ENCODE measurements at places on chromosomes 4 and X.

DNA sequence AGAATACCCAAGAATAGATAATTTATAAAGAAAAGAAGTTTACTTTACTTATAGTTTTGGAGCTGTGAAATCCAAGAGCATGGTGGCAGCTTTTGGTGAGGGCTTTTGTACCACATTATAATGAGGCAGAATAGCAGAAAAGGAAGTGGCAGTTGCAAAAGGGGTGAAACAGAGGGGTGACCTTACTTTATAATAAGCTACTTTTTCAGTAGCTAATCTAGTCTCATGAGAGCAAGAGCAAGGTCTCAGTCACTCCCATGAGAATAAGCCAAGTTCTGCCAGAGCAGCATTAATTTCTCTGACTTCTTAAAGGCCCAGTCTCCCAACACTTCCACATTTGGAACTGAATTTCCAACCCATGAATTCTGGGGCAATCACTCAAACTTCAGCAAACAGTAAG, 502.0 kb downstream of the GBA3 start:
- DNase-seq, result no peak

DNA sequence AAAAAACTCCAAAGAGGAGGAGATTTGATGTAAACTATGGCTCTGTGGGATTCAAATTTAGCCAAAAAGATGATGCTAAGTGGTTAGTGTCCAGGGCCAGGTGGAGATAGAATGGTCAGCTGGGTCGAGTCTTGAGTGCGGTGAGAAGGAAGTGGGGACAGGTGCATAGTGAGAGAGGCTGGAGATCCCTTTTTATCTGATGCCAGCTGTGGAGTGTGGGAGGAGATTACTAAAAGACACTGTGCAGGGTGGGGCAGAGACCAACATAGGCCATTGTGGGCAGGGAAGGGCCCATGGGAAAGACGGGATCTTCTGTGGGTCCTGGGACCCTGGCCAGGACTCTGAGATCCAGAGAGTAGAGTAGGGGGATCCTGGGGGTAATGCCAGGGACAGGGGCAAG, 34.6 kb upstream of the LEF1 start:
- DNase-seq, result no peak

GRCh38 chr4:150234246-150234645, 156.0 kb downstream of the DCLK2 start:
- DNase-seq, result no peak

- no peak for DNase-seq
Observed at GRCh38 chr4:14361084-14361483, 641.2 kb upstream of the CPEB2 start.

DNA sequence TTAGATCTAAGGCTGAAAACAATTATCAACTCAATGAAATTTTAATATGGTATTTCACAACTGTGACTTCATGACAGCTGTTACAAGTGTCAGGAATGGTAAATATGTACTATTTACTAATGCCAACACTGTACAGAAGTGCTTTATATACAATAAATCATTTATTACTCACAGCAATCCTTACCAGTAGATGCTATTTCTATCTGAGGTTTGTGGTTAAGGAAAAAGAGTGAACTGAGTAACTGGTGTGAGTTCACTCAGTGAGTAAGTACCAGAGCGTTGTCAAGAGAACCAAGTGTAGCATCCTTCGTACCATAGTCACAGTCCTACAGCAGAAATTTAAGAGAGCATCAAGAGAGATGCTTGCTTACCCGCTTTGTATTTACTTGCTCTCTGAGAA, 23.3 kb downstream of the MTHFD2L start:
- DNase-seq, result no peak

DNA sequence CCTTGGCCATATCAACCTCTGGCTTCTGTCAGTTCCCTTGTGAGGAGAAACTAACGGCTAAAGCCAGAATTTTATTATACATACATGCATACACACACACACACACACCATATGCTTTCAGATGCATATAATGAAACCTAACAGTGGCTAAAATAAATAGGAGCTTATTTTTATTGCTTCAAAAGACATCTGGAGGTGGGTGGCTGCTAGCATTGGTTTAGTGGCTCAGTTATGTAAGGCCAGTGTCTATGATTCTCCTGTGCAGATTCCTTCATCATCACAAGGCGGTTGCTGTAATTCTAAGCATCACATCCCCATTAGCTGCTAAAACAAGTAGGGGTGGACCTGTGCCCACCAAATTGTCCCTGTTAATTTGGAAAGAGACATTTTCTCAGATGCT, 110.8 kb downstream of the MAPK10 start:
- no peak for DNase-seq

DNA sequence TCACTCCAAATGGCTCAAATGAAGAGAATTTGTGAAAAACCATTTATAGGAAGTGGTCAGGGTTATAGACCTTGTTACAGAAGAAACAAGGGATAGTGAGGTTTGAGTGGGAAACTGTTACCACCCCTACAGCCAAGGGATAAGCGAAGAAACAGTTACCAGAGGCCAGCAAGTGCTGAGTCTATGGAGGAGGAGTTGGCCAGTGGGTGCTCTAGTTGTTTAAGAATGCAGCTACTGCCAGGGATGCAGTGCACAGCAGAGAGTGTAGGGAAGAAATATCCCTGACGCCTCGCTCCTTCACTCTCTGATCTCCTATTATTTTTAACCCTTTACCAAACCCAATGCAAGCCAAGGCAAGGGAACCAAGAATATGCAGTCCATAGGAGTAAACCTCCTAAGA, 15.2 kb upstream of the SYTL4 start:
- no peak for DNase-seq

GRCh38 chr4:120843849-120844527, 78.5 kb downstream of the PRDM5 start:
- DNase-seq, result no peak

DNA sequence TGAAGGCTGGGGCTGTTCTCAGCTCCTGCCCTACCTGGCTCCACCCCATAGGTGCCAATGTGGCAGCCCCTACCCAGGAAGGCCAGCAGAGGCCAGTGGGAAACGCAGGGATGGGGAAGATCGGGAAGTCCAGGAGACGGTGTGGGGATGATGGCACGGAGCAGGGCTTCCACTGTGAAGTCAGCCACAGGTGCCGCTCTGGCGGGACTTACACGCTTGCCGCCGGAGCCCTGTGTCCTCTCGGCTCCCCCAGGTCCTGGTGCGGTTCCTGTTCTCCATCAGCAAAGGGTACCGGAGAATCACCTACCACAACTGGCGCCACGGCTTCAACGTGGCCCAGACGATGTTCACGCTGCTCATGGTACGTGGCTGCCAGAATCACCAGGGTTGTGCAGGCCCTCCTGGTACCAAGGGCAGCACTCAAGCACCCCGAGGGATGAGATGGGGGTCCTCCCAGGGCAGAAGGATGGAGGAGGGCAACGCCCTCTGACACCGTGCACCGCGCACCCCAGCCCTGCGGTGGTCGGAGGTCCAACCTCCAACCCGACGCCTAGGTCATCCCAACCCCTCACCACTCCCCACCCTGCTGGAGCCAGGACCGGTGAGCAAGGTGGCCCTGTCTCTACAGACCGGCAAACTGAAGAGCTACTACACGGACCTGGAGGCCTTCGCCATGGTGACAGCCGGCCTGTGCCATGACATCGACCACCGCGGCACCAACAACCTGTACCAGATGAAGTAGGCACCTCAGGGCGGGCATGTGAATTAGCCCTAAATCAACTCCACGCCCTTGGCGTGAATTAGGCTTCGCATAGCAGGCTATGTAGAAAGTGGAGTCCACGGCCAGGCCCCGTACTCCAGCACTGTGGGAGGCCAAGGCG, 12.0 kb downstream of the ATP5ME start:
- DNase-seq, result no peak

DNA sequence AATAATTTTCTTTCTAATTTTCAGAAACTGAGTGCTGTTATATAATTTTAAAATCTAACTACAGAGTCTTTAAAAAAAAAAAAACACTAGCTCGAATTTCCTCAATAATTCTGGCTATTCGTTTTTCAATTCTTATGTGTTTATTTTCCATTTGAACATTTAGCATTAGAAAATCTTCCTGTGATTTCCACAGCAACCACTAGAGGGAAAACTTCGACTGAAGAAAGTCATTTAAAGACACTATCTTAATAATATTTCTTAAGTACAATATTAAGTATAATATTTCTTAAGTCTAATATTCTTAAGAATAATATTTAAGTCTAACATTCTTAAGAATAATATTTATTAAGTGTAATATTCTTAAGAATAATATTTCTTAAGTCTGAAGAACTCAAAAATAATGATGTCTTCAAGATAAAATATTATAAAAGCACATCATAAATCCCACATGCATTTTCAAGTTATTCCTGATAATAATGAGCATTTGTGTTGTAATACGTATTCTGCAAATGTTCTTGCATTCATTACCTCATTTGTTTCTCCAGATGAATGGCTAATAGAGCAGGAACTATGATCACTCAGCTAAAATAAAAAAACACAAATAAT, 118.4 kb upstream of the WDR17 start:
- DNase-seq, result no peak

DNA sequence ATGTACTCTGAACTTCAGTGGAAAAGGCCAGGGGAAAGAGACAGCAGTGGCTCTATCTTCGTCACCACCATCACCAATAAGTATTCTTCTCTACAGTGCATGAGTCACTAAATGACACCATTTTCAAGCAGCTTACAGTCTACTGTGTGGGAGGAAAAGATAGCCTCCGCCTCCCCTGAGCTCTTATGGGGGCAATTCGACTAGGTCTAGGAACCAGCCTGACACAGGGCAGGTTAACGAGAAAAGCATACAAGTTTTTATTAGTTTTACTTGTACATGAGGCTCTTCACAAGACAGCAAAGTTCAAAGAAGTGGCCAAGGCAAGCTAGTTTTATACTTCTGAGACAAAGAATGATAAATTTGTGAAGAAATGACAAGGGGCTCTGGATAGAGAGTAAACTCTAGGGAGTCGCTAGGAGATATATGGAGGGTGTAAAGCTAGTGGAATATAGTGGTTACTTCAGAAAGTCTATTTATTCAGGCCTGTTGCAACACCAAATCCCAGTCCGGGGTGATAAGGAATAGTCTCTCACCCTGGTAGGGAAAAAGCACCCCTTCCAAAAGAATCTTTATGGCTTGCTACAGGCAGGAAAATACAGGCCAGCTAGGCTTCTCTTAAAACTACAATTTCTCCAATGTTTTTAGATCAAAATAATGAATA, 49.7 kb downstream of the SCD5 start:
- DNase-seq, result no peak

- no peak for DNase-seq
Observed at GRCh38 chr4:8238036-8238511, 31.5 kb upstream of the HTRA3 start.

GRCh38 chrX:38271154-38271716, 50.6 kb upstream of the SRPX start:
- DNase-seq, result no peak

DNA sequence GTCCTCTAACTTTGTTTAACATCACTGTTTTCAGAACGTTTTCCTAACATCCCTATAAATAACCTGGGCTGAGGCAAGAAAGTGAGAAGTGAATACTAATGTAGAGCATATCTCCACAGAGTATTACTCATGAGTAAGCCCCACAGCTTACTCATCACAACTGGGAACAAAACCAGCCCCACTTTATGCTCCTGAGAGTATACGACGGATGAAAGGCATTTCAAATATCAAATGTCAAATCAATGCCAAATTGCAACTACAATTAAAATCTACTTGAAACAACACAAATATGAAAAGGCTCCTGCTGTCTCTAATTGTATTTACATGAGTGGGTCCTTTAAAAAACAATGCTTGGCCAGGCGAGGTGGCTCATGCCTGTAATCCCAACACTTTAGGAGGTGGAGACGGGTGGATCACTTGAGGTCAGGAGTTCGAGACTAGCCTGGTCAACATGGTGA, 41.2 kb downstream of the SH3RF1 start:
- DNase-seq, result peak; percentile 16

GRCh38 chr4:183960962-183961541, 55.9 kb downstream of the STOX2 start:
- DNase-seq, result peak; percentile 10
